Progenitor cell of endocrine pancreas (in vitro differentiated cells): ENCODE measurements at places on chromosomes 5 and 9. TPM values are rescaled to one million over a fixed set of nuclear protein-coding genes. Genes with fewer than 3 reads are reported as not detected.

- no peak for DNase-seq
These were observed 300.0 kb downstream of the KIF4B start for GRCh38 chr5:155313518-155313917.

DNA sequence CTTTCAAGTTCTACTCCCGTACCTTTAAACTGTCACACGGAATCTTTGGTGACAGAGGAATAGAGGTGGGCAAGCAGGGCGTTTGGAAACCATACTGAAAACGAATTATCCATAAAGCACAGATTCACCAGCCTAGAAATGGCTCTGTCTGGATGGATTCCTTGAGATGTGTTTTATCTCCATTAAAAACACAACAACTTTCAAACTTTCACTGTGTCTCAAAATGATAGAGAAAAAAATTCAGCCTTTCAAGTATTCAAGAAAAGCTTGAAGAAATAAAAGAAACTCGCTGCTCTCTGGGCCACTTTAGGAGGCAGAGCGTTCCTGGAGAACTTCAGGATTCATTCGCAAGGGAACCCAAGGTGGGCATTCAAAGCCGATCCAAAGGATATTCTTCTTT, 589 bp upstream of the THBS4 start:
- no peak for DNase-seq

DNA sequence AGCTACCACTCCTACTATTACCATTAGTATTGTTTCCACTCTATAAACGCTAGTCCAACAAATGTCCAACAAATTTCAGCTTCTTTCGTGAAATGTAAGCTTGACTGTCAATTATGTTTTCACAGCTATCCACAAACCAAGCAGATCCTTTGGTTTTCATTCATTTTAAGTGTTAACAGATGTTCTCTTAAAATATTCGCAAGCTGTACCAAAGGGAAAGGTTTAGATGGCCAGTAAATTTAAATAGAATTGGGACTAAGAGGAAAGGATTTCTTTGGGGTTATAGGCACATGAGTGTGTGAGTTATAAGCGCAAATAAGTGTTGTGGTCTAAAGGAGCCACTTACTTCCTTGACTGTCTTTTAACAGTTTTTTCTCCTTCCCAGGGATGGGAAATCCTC, 136.8 kb upstream of the ADRA1B start:
- DNase-seq: no peak

DNA sequence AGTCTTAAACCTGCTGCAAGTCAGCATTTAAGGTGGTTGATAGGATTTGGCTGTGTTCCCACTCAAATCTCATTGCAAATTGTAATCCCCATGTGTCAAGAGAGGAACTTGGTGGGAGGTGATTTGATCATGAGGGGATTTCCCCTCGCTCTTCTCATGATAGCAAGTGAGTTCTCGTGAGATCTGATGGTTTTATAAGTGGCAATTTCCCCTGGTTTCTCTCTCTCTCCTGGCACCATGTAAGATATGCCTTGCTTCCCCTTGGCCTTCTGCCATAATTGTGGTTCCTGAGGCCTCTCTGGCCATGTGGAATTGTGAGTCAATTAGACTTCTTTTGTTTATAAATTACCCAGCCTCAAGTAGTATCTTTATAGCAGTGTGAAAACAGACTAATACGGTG, 84.3 kb upstream of the SMC2 start:
- no peak for DNase-seq

DNA sequence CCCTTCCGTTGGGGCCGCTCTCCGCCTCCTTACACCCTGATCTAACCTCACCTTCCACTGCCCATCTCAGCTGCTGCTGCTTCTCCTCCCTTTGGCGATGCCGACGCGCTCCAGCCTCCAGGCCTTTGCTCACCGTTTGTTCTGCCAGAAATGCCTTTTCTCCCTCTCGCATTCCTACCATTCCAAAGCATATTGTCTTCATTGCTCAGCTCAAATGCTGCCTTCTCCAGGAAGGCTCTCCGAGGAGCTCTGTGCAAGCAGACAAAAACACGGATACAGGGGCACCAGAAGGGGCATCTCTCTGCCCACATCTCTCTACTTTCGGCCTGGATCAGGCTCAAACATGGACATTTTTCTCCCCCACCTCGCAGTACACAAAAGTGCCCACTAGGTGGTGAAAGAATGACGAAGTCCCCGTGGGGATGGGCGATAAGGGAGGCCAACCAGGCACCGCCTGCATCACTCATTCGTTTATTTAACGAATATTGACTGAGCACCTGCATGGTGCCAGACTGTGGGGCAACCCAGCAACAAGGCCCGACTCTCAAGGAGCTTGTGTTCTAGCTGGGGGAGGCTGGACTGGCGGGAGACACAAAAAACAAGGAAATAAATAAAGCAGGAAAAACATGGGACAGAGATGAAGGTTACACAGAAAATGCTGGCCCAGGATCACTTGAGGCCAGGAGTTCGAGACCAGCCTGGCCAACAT, 7.3 kb upstream of the GRHPR start:
- DNase-seq: peak; percentile 67

Gene OBP2B
- total RNA-seq: not detected in 2 replicates

Gene CCNI2
- 0.36 and 0.49 TPM in 2 replicates for total RNA-seq

Gene C9orf153
- total RNA-seq: 0.69 TPM in 1 of 2 replicates, not detected in the other
